GM12891 (cell line): ENCODE measurements at places on chromosomes 2 and 18.
A peak's percentile ranks its signal among the peaks of the same experiment; 100 is the strongest.

DNA sequence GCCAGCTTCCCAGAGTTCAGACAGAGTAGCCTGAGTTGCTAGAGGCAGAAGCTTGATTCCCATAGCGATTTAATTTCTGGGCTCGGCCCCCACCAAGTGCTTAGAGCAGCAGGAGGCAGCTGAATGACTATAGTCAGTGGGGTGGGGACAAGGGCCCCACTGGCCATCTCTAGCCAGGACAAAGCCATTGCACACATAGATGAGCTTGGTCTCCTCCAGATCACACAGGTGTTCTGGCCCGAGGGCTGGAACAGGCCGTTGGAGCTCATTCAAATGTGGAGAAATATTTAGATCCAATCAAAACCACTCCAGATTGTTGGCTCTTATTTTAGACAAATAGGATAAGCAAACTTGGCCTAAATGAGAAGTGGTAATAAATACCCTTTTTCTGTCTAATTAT lies 287.3 kb upstream of the NCKAP5 start:
- no peak for DNase-seq

- no peak for DNase-seq
Measured at GRCh38 chr2:47457268-47457667, 54.3 kb downstream of the MSH2 start.

- no peak for DNase-seq
Measured at GRCh38 chr2:16746833-16747232, 81.2 kb upstream of the CYRIA start.

GRCh38 chr18:55996717-55997116 lies 408.7 kb upstream of the TCF4 start:
- no peak for DNase-seq

DNA sequence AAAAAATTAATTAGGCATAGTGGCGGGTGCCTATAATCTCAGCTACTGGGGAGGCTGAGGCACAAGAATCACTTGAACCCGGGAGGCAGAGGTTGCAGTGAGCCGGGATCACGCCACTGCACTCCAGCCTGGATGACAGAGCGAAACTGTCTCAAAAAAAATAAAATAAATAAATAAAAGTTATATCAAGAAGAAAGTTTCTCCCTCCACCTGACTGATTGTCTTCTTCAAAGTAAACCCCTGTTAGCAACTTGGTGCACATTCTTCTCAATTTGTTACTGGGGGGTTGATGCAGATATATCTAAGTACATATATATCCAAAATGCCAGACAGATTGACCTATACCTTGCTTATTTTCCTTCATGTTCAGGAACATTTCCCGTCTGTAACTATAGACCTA lies 5.2 kb upstream of the MYCN start:
- no peak for DNase-seq

DNA sequence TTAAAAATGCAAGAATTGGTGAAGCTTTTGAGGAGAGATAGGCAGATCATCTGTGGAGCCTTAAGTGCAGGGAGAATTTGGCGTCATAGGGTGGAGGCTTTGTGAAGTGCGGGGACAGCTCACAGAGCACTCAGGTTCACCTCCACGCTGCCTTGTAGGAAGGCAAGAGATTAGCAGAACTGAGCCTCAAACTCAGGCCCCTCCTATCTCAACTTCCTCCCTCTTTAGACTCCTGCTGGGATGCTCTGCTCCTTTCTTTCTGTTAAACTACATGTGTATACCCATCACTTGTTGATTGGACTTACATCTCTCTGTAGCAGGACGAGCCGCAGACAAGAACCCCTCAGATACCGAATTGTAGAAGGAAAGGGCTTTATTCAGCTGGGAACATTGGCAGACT lies 422.2 kb downstream of the SETBP1 start:
- no peak for DNase-seq

DNA sequence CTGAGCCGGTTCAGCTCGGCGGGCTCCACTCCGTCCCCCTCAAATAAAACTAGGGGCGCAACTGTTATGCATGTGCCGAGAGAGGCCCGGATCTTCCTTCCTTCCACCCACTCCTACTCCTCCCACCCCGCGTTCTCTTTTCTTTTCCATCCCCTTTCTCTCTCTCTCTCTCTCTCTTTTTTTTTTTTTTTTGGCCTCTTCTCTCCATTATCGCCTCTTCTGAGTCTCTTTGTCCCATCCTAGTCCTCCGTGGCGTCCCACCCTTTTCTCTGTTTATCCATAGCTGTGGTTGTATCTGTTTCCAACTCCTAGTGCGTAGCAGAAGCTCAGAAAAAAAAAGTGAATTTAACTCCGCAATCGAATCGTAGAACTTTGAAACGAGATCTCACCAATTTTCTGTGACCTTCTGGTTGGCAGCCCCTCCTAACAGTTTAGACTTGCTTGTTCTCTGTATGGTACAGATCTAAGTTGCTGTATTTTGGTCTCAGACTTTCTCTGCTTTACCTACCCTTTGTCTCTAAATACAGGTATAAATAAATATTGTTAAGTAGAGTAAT lies 3.6 kb downstream of the RAX start:
- DNase-seq = no peak

GRCh38 chr2:160747501-160748170 lies 254.0 kb upstream of the RBMS1 start:
- no peak for DNase-seq

DNA sequence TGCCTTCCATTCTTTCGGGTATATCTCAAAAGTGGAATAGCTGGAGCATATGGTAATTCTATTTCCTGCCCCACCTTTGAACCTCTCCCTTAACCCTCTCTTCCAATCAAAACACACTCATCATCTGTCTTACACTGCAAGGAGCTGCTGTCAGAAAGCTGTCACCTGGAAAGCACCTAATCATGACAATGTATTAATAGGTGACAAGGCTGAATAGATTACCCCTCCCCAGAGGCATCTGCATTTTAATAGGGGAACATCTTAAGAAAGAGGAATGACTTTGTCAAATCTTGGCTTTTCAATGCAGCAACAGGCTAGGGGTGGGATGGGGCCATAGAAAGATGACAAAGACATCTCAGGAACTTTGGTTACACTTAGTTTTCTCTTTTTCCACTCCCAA lies 41.3 kb downstream of the CHMP3 start:
- DNase-seq = no peak

- no peak for DNase-seq
Measured at GRCh38 chr2:104004821-104005220, 849.1 kb upstream of the POU3F3 start.

- DNase-seq = no peak
Measured at GRCh38 chr2:41962922-41963622, 84.7 kb upstream of the PKDCC start.

GRCh38 chr2:237694415-237695194 lies 67.2 kb downstream of the LRRFIP1 start:
- no peak for DNase-seq

- DNase-seq = peak; percentile 35
Measured at GRCh38 chr2:152097801-152098495, 896 bp downstream of the CACNB4 start.

GRCh38 chr18:46019936-46020335 lies 52.1 kb downstream of the PSTPIP2 start:
- no peak for DNase-seq

DNA sequence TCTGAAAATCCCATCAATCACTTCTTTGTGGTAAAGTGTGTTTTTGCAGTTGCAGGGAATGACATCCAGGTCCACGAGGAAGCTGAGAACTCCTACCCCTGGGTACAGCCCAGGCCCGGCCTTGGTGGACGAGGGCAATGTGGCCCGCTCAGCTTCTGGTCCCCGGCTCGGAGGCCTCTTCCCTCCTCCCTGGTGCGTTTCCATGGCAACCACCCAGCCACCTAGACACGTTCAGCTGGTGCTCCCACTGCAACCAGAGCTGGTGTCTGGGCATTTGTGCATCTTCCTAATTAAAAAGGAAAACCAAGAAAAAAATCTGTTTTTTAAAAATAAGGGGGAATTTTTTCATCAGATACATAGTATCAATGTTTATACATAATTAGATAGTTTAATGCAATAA lies 603.6 kb upstream of the SALL3 start:
- no peak for DNase-seq

DNA sequence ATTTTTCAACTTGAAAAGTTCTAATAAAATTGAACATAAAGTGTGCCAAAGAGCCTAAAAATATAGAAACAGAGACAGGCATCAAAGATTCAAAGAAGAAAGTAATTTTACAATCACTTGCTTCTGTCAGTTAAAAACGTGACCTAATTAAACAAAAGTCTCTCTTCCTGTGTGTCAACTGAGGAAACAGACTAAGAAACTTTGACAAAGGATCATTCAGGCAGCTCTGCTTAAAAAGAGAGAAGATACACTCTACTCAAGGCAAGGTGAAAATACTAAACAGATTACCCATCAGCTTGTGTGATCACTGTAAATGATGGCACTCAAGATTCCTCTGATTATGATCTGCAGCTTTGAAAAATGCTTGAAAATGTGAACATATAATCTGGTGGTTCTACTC lies 47.8 kb downstream of the DYM start:
- no peak for DNase-seq

DNA sequence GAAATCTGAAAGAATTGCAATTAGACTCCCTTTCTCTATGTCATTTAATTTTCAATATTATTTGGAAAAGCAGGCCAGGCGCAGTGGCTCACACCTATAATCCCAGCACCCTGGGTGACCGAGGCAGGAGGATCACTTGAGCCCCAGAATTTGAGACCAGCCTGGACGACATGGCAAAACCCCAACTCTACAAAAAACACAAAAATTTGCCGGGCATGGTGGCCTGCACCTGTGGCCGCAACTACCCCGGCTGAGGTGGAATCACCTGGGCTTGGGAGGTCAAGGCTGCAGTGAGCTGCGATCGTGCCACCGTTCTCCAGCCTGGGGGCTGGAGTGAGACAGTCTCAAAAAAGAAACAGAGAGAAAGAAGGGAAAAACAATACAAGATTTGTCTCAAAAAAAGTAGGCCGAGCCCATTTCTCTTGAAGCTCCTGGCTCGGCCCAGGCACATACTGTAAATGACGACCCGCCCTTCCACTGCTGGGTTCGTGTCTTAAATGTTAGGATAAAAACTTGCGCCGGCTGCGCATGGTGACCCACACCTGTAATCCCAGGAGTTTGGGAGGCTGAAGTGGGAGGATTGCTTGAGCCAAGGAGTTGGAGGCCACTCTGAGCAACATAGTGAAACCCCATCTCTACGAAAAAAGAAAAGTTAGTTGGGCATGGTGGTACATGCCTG lies 31.1 kb upstream of the GPC1 start:
- no peak for DNase-seq

DNA sequence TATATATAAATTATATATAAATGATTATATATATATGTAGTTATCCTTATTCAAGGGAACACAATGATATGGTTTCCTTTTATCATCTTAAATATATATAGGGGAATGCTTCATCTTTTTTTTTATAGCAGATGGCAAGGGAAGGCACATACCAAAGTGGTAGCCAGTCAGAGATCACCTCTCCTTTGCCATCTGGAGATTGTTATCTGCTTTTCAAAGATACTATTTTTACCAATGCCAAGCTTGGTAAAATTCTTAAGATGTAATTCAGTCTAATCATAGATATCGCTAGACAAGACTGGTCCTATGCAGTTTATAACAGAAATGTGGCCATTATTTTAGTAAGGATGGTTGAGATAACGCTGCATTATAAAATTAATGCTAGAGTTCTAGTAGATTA lies 64.7 kb upstream of the DSEL start:
- no peak for DNase-seq

GRCh38 chr2:192357217-192357616 lies 162.5 kb upstream of the TMEFF2 start:
- no peak for DNase-seq

GRCh38 chr18:54860941-54861340 lies 32.7 kb downstream of the RAB27B start:
- no peak for DNase-seq

GRCh38 chr18:2354292-2354691 lies 217.0 kb downstream of the METTL4 start:
- DNase-seq = no peak

- no peak for DNase-seq
Measured at GRCh38 chr2:240179941-240180666, 39.6 kb upstream of the OTOS start.

DNA sequence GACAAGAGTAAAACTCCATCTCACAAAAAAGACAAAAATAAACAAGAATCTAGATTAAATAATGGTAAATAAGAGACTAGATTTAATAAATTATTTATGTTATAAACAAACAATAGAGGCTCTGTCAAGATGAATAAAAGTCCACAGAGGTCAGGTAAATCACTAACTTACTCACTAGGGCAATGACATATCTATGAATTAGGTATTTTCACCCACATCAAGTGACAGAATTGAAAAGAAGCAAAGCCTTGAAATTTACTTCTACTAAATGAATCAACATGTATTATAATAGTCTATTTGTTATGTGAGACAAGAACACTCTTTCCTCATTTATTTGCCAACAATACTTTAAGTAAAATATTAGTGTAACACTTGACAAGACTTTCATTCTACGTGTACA lies 41.7 kb downstream of the FBXO11 start:
- DNase-seq = no peak

- no peak for DNase-seq
Measured at GRCh38 chr2:43158259-43158880, 68.0 kb downstream of the ZFP36L2 start.

- DNase-seq = no peak
Measured at GRCh38 chr2:11661891-11662435, 8.0 kb downstream of the NTSR2 start.

GRCh38 chr2:186695081-186695756 lies 1.4 kb downstream of the FAM171B start:
- no peak for DNase-seq

DNA sequence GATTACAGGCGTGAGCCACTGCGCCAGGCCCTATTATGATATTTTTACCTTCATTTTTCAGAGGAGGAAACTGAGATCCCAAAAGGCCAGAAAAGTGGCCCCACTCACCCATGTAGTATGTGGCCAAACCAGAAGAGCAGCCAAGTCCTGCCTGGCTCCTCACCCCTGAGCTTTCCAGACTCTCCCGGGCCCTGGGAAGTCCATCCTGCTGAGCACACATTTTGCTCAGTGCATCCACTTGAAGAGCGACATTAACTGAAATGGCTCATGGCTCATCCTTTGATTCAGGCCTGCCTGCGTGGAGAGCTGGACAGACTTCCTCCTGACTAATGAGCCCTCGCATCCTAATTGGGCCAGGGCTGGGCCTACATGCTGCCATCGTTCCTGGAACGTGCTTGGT lies 9.5 kb upstream of the NGEF start:
- DNase-seq = no peak

GRCh38 chr2:143452817-143453451 lies 323.7 kb downstream of the ARHGAP15 start:
- no peak for DNase-seq

DNA sequence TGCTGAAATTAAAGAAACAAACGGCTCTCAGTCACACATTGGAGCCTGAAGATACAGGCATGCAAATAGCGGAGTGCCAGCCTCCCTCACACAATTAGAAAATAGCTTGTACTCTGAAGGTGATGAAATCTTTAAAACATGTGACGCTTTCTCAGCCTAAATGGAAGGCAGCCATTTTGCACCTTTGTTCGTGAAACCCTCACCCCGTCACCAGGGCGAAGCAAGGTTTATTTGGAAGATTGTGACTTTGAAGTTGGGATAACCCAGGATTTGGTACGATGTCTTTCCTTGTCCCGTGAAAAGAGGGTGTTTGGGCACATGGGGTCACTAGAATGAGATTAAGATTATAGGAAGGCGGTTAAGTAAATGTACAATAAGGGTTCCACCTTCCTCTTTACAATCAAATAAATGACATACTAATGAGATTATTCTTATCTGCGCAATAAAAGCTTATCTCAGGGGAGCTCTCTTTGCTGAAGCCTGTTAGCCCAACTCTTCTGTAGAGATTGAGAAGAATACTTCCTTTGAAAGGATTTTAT lies 4.2 kb downstream of the SH3BP4 start:
- no peak for DNase-seq

- DNase-seq = no peak
Measured at GRCh38 chr2:46411985-46412384, 67.4 kb upstream of the TMEM247 start.

GRCh38 chr2:29715655-29716054 lies 205.7 kb downstream of the ALK start:
- DNase-seq = no peak
